ENCODE measurements at places on chromosomes 2 and 18.

DNA sequence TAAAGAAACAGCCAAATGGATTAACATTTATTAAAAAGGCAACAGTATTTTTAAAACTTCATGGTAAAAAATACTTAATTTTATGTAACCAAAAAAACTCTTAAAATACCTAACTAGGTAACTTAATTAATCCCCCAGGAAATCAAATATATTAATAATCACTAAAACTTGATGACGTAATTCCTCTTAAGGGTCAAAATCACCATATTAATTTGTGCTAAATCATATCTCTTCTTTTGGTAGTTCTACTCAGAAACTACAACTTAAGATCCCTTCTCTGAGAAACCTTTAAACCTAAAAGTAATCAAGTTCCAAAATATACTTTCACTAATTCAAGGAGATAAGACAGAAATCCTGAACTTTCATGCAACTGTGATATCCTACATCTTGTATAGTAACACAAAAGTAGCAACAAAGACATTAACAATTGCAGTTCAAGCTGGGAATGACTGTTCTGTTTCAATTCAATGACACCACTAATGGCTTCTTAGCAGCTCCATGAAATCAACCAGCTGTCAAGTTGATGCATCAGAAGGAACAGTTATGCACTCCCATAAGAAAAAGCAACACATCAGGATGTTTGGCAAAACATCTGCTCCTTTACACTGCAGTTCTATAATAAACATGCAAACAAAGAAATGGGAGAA lies 4.0 kb downstream of the BAZ2B start:
- DNase-seq, result peak; percentile 16

DNA sequence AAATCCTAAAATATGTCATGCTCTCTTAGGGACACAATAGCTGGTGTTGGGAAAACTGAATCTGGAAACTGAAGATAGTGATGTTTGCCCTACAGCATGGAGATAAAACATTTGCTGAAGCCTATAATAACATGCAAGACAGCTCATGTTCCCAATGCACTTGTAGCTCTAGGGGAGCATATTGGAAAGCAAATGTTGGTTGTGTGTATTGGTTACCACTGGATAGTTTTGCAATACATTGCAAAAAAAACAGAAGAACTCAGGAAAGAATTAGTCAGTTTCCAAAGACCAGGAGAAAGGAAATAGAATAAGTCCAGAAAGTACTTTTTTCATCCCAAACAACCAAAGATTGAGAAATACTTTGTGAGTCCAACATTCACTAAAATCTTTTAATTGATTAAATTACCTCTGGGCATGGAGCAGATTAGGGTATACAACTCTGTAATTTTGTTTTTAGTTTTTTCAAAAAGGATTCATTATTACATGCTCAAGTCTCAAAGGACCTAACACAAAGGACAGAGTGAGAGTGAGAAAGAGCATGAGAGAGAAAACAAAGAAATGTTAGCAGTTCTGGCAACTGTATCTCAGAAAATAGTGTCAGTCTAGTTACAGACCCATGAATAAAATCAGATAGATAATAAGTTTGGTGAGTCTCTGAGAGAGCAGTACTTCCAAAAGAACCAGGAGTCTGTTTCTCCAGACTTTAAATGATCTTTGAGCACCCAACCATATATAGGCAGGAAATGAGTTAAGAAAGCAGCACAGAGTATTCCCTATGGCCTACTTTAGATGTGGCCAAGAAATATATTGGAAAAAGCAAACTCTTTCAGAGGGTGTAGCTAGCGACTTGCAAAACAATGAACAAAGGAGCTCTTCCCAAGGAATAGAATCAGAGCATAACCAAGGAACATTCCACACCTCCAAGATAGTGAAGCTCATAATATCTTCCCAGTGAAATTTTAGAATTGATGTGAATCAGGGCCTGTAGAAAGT lies 36.6 kb upstream of the COL3A1 start:
- peak; percentile 84 for DNase-seq

DNA sequence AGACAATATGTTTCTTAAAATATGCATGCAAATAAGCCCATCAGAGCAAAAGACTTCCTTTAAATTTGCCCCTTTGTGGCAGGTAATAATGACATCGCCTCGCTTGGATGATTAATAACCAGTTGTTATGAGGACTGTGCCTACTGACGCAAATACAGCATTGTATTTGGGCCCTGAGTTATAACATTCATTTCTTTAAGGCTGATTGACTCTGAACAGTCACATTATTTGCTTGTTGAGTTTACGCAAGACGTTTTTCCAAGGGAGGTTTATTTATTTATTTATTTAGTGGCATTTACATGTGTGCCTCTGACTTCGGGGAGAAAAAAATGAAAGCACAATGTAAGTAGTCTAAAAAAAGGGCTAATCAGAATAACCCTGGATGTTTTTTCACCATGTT lies 88.3 kb downstream of the SLC8A1 start:
- DNase-seq, result peak; percentile 77

DNA sequence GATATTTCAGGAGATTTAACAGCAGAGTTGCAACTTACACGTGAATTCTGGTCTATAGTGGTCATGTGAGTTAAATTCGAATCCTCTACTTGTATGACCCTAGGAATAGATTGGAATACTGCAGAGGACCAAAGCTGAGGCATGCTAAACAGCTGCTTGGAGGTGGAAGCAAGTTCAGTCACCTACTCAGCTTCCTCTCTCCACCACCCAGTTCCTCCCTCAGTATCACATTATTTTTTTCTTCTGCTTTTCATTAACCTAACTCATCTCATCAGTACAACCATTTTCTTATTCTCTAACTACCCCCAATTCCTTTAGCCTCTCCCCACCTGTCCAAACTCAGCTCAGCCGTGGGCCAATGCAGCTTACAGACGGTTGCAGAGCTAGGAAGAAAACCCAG lies 385.5 kb downstream of the SETBP1 start:
- DNase-seq, result no peak

- DNase-seq, result no peak
These were observed 3.8 kb upstream of the FRZB start for GRCh38 chr2:182870227-182870626.

DNA sequence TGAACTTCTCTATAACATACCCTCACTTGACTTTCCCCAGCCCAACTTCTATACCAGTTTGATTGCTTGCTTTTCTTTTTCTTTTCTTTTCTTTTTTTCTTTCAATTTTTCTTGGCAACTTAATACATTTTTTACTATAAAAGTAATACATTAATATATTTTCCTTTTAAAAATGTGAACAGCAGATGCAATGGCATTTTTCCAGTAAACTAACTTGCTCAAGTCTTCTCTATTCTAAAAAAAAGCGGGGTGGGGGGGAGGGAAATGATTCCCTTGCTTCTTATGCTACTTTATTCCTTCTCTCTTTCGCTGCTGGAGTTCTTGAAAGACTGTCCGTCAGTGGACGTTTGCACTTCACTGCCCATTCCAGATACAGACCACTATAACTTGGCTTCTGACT lies 70.5 kb downstream of the RBMS1 start:
- DNase-seq, result no peak

- DNase-seq, result no peak
These were observed 72.7 kb downstream of the TMEM247 start for GRCh38 chr2:46552079-46552478.

- DNase-seq, result no peak
These were observed 605.2 kb upstream of the ID2 start for GRCh38 chr2:8076448-8077342.

DNA sequence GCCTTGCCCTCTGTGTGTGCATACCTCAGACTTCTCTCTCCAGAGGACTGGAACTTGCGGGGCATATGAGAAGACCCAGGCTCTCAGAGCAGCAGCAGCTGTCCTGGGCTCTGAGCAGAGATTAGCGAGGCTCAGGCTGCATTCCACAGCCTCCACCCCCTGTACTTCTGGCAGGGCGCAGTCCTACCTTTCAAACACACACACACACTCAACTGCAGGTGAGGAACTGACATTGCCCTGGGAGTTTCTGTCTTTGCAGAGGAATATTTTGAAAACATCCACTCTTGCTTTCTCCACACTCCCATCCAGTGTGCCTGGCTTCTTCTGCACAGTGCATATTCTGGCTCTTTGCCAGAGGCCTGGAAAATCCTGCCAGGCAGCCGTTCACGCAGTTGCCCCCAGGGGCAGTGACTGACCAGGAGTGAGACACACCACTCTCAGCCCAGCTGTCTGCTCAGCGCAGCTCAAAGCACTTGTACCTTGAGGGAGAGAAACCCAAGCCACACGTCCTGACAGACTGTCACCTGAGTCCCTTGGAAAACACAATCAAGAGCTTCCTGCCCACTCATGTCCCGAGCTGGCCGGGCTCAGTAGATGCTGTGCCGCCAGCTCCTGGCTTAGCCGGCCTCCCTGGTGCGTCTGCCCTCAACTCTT lies 460.8 kb downstream of the RNF144A start:
- DNase-seq, result no peak

- DNase-seq, result peak; percentile 62
These were observed 117.4 kb upstream of the CWC22 start for GRCh38 chr2:180124273-180125139.

DNA sequence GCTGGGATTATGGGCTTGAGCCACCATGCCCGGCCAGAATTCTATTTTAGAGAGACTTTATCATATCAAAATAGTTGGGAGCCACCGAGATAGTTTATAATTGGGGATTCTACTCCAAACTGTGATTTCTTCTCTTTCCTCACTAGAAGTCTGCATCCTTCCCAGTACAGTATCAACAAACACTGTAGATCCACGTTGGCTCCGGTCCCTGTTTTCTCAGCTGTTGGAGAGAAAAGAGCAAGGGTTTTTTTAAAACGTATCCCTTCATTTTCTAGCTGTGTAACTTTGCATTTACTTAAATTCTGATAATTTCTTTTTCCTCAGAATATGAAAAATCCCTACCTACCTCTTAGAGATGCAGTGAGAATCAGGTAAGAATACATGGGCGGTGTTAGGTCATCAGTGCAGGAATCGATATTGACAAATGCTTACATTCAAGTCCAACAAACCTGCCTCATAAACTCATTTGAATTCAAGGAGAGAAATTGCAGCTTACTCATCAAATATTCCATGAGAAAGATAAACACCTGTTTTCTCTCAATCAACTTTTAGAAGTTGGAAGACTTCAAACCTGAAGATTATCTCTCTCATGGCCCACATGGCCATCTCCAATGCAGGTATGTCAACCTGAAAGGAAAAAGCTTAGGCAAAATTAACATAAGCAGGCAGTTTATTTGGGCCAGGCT lies 17.7 kb upstream of the PDCL3 start:
- no peak for DNase-seq

DNA sequence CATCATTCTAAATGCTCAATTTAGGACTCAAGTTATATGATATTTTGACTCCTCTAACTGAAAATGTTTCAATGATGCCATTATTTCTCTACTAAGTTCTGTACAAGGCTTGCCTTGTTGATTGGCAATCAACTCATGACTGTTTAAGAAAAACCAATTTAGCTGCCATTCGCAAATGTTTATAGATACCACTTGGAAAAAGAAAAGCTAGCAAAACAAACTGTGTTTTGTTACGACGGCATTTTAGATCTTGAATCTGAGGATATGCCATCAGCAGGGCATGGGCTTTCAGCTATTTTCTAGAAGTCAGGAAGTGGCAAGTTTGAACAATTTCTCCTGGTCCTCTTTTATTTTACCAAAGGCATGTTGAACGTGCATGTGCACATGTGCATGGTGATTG lies 65.3 kb downstream of the MREG start:
- DNase-seq, result no peak

DNA sequence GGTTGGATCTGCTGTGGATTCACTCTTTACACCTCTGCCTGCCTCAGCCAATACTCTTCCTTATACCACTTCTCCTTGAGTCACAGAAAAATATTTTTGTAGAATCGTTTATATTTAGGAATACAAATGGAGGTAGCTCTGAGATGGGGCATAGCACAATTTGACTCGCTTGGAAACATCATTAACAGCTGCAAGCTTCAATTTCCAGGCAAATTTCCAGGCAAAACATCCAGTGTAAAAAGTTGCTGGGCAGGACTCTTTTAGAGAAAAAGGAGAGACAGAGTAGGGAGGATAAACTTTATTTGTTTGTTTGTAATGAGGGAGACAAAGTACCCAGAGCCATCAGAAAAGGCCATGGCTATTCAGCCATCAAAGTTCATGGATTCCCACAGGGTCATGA lies 74.4 kb upstream of the SOX11 start:
- no peak for DNase-seq

DNA sequence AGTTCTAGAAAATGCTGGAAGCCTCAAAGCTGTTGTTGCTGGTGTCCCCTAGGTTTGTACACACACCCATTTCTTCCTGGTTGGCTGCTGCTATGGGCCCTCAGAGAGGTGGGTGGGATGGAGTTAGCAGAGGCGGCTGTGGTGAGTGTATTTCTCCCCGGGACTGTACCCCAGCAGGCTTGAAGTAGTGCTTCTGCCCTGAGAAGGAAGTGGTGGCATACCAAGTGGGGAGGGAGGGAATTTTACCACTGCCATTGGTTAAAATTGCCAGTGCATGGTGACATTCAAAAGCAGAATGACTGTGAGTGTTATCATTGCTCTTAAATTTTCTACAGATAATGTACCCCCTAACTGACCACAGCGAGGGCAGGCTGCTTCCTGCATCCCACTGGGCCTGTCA lies 125.6 kb upstream of the CAPN13 start:
- no peak for DNase-seq

GRCh38 chr18:13236411-13236810 lies 17.9 kb downstream of the LDLRAD4 start:
- DNase-seq, result no peak

DNA sequence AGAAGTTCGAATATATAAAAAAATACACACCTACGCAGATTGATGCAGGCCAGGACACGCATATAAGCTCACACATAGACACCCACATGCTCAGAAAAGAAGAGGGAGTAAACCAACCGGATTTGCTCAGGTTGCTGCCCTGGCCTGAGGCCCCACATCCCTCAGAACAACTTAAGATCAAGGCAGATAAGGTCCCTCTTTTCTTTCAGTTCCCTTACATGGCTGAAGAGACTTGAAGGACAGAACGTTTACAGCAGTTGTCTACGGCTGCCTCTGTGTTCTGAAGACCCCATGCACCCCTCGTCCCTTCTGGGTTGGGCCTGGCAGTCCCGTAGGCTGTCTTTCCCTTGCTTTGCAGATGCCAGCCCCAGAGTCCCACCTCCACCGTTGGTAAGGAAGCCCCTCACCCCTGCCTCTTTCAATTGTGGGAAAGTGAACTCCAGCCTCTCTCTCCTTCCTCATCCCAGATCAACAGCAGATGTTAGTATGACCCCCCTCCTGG lies 4.3 kb upstream of the NAGK start:
- no peak for DNase-seq

- no peak for DNase-seq
These were observed 456 bp downstream of the DOK1 start for GRCh38 chr2:74554820-74555531.

GRCh38 chr18:43662657-43663056 lies 385.4 kb upstream of the SYT4 start:
- peak; percentile 72 for DNase-seq

DNA sequence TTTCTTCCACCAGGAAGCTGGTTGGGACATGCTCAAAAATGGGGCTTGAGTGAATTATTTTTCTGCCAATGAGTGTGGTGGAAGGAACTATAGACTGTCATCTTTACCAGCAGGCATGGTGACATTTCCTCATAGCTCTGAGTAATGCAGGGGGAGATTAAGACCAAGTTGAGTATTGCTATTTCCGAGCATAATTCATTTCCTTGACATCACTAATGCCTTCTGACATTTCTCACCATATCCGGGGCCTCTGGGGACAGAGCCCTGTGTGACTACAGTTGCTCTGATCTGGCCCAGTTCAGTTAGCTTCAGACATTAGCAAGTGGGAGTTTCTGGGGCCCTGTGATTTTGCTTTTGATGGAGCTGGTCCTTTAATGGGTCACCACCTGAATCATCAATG lies 410.4 kb downstream of the MEIS1 start:
- peak; percentile 51 for DNase-seq

- peak; percentile 36 for DNase-seq
These were observed 33.7 kb downstream of the CTIF start for GRCh38 chr18:48572402-48573126.

GRCh38 chr2:237440819-237441281 lies 26.9 kb upstream of the COL6A3 start:
- DNase-seq, result peak; percentile 56

Measured in AG10803 (cell line).